ENCODE measurements at places on chromosomes 11 and 22. TPM values are rescaled to one million over a fixed set of nuclear protein-coding genes. Genes with fewer than 3 reads are reported as not detected.

DNA sequence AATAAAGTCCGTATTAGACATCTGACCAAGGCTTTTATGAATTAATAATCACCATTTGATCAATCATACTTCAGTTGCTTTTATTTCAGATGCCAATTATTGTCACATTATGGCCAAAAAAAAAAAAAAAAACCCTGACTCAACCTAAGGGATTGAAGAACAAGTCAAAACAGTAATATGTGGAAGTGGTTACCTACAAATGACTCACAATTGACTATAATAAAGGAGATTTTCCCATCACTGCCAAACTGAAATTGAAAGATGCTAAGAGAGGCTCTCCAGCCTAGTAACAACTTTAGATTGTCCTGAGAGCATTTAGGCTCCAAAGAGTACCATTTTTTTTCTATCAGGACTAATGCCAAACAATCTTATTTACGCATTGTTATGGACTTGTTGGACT is 35.2 kb downstream of the SOX6 start:
- no peak for DNase-seq

GRCh38 chr22:38429499-38430068 is 25.4 kb downstream of the KCNJ4 start:
- DNase-seq, result no peak

- DNase-seq, result no peak
These were observed 49.4 kb downstream of the MAML2 start for GRCh38 chr11:96293598-96294021.

DNA sequence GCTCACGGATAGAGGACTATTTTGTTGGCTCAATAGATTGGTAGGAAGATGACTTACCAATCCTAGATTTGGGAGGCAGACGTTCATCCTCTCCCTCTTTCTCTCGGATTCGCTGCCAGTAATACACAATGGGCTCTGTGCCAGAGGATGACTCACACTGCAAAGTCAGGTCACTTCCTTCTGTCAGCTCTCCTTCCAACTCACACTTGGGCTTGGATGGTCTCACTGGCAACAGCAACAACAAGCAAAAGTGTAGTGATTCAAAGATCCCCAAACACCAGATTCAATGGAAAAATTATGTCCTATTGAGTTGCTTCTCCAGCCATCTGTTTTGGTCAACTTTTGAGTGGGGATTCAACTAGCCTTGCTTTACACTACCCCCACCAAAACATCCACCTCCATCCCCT is 21.7 kb upstream of the HSPA8 start:
- peak; percentile 82 for DNase-seq

DNA sequence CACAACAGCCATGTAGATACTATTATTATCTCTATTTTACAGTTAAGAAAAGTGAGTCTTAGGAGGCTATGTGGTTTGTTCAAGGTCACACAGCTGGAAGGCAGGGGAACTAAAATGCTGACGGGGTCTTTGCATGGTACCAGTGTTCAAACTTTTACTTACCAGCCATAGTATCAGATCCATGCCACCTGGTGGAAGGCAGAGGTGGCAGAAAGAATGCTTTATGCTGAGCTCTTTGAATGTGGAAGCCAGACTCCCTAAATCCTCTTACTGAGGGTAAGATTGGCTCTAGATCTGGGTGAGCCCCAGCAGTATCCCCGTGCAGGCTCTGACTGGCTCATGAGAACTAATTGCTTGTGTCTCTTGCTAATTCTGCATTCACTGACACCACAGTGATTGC is 54.3 kb upstream of the NAV2 start:
- DNase-seq, result no peak

DNA sequence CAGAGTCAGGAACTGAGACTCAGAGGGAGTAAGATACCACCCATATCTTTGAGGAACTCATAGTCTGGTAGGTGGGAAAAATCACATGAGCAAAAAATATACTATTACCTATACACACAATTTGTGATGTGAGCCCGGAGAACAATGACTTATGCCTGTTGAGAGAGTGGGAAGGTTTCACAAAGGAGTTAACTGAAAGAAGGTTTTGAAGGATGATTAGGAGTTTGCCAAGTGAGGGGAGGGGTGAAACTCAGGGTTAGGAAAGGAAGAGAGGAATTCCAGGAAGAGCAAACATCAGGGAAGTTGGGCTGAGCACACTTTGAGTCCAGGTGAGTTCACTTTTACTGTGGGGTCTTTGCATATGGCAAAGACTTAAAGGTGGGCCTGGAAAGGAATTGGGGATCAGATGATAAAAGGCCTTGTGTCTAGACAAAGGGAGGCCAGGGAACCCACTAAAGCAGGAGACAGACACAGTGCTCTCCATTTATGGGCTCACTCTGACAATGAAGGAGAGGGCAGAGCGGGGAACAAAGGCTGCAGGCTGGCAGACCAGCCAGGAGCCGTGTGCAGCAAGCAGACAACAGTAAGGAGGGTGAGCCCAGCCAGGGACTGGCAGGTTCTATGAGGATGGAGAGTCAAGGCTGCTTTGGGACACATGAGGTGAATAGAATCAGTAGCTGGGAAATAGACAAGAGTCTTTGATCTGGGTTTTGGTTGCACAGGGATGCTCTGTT is 33.1 kb downstream of the TSPAN18 start:
- DNase-seq, result no peak

Gene WT1
- total RNA-seq, result 2.3 TPM

Gene CDHR5
- not detected for total RNA-seq

Gene OR51B2
- total RNA-seq, result not detected
